Sciatic nerve (tissue), 2 donors: ENCODE measurements at places on chromosomes 2 and 18. TPM values are rescaled to one million over a fixed set of nuclear protein-coding genes. Genes with fewer than 3 reads are reported as not detected.

MYO3B gene
- 0.13 TPM for total RNA-seq

ANKRD30B gene
- 17.2 TPM for total RNA-seq

RNF152 gene
- 13.3 TPM for total RNA-seq

PLEK gene
- 21.0 TPM for total RNA-seq

GALM gene
- 14.6 TPM for total RNA-seq

DNA sequence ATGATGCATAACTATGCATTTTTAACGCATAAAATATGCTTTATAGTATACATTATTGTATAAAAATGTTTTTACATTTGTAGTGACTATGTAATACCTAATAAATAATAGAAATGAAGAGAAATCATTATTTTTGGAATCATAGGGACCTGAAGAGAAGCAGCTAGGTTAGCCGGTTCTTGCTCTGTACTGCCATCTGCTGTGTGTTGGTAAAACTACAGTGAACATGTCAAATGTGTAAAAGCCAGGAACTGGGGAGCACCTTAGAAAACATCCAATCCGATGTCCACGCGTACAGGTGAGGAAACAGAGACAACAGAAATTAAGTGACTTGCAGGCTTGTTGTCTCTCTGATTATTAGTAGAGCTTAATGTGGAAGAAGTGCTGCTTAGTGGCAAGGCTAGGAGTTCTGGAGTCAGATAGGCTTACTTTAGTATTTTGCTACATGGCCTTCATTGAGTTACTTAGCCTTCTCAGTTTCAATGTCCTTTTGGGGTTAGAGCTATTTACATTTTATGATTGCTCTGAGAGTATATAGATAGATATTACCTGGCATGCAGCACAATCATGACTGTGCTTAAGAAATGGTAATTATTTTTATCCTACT lies 386.5 kb downstream of the DLGAP1 start:
- DNase-seq = no peak

- DNase-seq = no peak
These were observed 42.2 kb downstream of the CDH2 start for GRCh38 chr18:28134774-28135173.

GRCh38 chr2:42566837-42567321 lies 1.6 kb upstream of the MTA3 start:
- no peak for DNase-seq

DNA sequence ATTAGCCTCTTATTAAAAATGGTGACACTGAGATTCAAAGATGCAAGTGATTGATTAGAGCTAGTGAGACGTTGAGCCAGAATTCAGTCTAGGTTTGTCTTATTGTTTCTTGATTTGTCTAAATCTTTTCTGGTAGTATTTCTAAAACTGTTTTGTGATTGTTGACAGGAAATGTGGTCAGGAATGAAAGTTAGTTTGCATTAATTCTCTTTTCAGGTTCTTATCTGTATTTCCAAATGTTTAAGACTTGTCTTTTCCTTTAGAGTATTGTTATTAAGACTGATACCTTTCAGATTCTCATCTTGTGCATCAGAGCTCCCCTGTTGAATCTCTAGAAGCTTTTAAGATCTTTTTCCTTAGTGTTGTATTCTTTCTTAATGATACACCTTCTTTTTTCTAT lies 89.3 kb downstream of the MBD5 start:
- no peak for DNase-seq

GRCh38 chr2:170214309-170214948 lies 36.5 kb downstream of the MYO3B start:
- no peak for DNase-seq

DNA sequence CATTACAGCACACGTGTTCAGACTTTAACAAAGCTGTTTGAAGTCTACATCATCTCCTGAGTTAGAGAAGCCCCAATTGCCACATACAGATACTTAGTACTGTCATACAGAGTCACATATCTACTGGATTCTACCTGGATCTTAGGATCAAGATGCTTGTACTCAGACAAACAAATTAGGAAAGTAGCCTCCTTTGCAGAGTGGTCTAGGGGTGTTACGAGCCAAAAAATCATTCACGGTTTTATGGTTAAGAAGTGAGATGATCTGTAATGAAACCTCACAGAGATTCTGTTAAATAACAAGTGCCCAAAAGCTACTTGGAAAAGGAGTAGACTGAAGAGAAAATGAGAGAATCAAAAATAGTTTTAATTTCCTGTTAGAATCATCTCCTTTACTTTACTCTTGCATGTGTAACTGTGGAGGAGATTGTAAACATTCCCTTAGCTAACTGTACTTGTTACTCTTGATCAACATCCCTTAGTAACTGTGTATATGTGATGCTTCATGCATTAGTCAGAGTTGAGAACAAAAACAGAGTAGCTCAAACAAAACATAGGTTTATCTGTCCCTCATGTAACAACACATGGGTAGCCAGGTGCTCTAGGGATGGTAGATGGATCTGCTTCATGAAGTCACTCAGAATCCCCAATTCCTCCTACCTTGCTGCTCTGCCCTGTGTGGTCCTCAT lies 16.4 kb upstream of the IL1RL1 start:
- no peak for DNase-seq

DNA sequence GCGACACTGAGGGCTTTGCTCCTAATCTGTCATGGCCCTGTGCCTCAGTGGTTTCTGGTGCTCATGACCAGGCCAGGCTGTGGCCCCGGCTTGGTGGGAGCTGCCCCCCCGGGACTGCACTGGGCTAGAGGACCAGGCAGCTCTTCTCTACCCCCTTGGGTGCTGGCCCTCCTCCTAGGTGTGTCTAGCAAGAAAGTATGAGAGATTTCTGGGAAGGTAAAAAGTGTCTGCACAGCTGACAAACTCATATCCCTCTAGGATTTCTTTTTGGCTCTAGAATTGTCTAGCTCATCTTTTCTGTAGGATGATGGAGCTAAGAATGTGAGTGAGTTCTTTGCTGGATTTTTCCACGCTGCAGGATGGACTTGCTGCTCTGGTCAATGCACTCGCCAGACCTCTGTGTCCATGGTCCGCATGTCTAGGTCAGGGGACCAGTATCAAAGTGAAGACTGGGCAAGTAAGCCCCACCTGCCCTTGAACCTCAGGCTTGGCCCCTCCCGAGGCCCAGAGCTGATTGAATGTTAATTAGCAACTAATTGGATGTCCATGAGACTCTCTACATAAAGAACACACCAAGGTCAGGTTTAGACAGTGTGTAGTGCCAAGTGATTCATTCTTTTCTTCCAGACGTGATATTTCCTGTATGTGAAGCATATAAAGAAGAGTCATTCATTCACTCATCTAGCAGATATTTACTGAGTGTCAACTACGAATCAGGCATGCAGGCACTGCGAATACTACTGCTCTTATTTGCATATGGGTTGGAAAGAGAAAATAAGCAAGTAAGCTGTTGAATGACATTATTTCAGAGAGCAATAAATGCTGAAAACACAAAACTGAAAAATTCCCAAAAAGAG lies 15.6 kb upstream of the PSD4 start:
- DNase-seq = no peak

DNA sequence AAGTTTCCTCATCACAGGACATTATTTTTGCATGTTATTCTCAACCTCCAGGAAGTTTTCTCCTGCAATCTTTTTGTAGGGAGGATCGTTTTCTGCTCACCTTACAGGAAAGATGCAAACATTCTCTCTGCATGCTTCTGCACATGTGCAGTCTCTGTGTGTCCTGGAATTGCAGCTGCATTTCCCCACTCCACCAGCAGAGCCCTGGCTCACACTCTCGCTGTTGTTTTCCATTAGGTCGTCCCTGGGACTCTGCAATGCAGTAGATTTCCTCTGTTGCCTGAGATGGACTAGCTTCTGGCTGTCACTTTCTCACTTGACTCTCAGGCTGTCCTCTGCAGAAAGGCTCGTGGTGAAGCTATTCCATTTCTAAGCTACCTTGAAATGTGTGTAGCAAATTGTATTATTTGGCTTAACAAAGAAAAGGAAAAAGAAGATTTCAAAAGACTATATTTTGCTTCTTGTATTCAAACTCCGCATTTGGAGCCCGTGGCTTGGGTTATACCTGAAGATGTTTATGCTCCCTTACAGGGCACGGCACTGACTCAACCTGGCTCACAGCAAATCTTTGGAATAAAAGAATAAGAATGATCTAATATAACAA lies 346.7 kb downstream of the RAD51AP2 start:
- no peak for DNase-seq
